ENCODE measurements at places on chromosomes 12 and 14. TPM values are rescaled to one million over a fixed set of nuclear protein-coding genes. Genes with fewer than 3 reads are reported as not detected.

Gene NOS1
- 12.9 TPM for total RNA-seq

Gene PDZRN4
- 0.99 TPM for total RNA-seq

DNA sequence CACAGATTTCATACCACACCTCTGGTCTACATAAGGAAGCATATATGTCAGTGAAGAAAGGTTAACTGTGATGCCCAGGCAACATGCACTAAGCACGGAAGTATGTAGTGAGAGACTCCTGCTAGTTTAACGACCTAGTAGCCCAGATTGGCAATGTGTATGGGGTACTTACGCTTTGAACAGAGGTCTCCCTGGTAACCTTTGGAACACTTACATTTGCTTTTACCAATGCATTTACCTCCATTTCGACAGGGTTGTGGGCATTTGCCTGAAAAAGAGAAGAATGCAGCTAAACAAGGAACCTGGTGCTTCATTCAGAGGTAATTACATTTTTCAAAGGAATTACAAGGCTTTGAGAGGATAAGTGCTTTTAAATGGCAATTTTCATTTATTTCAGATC lies 65.2 kb downstream of the WIF1 start:
- no peak overlapping the region for H3K27ac ChIP-seq
- H3K36me3 ChIP-seq, result no peaks in the 10 kb centered on the region
- H3K27me3 ChIP-seq, result no peaks in the 10 kb centered on the region
- H3K4me1 ChIP-seq, result no peaks in the 10 kb centered on the region

DNA sequence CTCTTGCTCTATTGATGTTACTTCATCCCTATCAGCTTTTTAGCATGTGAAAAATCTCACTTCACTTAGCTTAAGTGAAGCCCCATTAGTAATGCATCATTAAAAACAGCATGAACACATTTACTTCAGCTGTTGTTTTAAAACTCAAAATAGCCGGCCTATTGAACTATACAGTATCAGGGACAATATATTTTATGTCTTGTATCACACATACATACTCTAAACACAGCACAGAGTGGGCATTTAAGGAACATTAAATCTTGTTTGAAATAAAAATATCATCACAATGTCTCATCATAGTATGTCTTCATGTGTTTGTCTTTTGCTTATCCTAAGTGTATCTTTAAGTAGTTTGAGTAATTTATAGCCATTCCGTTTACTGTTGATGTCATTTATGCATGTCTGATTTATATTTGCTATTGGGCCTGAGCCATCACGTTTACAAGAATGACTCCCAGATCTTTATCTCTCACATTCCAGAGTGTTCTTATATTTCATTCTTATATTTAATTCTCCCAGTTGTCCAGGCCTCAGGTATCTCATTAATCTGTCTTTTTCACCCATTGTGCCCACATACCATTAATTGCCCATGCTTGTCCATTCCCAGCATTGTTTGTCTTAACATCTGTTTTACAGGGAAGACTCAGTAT lies 57.5 kb downstream of the ARHGAP5 start:
- peaks cover 2% of the 10 kb centered on the region for H3K4me1 ChIP-seq
- no peak overlapping the region for H3K27ac ChIP-seq
- no peak for DNase-seq
- no peaks in the 10 kb centered on the region for H3K27me3 ChIP-seq

GRCh38 chr12:32312049-32312670 lies 87.2 kb upstream of the FGD4 start:
- no peaks in the 10 kb centered on the region for H3K27me3 ChIP-seq
- no peak overlapping the region for H3K27ac ChIP-seq
- no peaks in the 10 kb centered on the region for H3K36me3 ChIP-seq
- no peak overlapping the region for H3K4me3 ChIP-seq

- peaks cover 20% of the 10 kb centered on the region for H3K4me1 ChIP-seq
- no peak overlapping the region for H3K4me3 ChIP-seq
- H3K36me3 ChIP-seq, result no peaks in the 10 kb centered on the region
- no peak for DNase-seq
Measured at GRCh38 chr12:57367121-57367520, 63.7 kb downstream of the R3HDM2 start.

DNA sequence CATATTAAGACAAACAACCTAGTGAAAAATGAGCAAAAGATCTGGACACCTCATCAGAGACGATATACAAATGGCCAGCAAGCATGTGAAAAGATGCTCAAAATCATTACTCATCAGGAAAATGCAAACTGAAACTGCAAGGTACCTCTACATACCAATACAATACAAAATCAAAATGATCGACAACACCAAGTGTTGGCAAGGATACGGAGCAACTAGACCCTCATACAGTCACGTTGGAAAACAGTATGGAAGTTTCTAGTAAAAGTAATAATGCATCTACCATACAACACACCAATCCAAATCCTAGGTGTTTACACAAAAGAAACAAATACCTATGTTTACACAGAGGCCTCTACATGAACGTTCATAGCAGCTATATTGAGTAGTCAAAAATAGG lies 99.9 kb downstream of the IPO8 start:
- H3K4me3 ChIP-seq, result no peak overlapping the region
- no peaks in the 10 kb centered on the region for H3K27me3 ChIP-seq
- DNase-seq, result no peak
- H3K27ac ChIP-seq, result no peak overlapping the region
- H3K36me3 ChIP-seq, result no peaks in the 10 kb centered on the region

Gene ERBB3
- 74.8 TPM for total RNA-seq

DNA sequence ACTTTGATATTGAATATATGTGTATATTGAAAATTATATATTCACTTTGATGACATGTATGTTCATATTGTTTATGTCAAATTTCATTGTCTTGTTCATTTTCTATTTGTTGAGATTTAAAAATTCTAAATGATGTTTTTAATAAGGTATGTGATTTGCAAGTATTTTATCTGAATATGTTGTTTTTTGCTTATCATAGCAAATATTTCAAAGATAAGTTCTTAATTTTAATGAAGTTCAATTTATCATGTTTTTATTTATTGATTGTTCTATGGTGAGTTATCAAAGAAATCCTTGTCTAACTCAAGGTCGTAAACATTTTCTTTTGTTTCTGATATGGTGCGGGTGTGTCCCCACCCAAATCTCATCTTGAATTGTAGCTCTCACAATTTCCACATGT lies 45.2 kb downstream of the OR9K2 start:
- no peaks in the 10 kb centered on the region for H3K27me3 ChIP-seq
- H3K36me3 ChIP-seq, result no peaks in the 10 kb centered on the region
- H3K4me1 ChIP-seq, result no peaks in the 10 kb centered on the region
- DNase-seq, result no peak
